Inflammatory macrophage treated with lipopolysaccharide for 1 hour (primary cell): ENCODE measurements at places on chromosomes 12 and 14.

- no peak for DNase-seq
Measured at GRCh38 chr12:104608998-104609397, 152.2 kb downstream of the CHST11 start.

DNA sequence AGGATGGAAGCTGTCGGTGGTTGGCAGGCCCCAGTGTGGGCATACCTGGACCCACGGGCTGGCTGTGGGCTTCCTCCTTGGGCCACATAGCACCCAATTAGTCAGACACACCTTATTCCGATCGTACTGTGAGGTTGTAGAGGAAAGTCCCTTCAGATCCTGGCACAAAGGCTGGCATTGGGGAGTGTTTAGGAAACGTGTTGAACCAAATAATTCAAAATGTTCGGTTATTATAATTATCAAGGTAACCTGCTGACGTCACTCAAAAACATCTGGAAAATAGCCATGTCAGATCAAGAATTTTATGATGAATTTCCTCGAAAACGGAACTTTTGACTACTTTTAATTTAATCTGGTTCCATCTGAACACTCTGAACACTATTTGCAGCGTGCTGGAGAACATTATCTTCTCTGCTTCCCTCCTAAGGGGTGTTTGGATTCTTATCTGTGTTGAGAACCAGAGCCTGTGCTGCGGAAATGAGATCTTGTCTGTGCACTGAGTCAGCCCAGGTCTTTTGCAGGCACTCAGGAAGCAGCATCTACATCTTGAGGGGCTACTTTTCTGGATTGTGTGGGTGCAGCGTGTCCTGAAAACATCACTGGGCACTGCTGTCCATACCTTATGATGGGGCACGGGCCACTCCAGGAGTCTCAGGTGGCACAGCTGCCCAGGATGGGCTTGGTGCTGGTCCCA, 100.3 kb downstream of the SLC25A47 start:
- no peak for DNase-seq

DNA sequence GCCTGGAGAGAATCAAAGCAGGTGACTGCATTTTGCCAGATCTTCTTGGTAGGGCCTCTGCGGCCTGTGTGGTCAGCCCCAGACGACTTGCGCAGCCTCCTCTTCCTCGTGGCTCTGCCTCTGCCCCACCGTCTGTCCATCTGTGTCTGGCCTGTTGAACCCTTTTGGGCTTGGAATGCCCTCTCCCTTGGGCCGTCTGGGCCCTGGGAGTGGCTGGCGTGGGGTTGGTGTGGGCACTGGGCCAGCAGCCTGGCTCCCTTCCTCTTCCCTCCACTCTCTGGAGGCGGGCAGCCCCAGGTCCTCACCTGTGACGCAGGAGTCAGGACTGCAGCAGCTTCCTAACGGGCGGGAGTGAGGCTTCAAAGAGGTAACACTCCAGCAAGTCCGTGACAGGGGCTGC, 9.7 kb upstream of the CCDC197 start:
- no peak for DNase-seq

DNA sequence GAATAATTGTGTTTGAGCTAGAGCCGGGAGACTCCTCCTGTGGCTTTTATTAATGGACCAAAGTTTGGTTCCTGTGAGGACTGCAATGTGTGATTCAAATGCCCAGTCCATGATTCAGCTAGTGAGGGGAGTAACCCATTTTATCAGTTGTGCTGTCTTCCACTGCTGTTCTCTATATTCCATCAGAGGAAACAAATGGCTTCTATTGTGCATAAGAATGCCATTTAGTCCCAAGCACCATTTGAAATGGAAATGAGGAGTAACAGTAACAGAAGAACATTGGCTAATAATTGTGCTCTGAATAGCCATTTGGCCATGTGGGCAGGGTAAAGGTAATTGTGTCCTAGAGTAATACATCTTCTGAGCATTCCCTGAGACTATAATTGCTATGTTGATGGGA, 642.7 kb downstream of the DIO2 start:
- DNase-seq, result no peak

- DNase-seq, result peak; percentile 25
Measured at GRCh38 chr12:98416845-98417244, 98.5 kb upstream of the TMPO start.

- no peak for DNase-seq
Measured at GRCh38 chr12:24425601-24425970, 476.1 kb upstream of the SOX5 start.

DNA sequence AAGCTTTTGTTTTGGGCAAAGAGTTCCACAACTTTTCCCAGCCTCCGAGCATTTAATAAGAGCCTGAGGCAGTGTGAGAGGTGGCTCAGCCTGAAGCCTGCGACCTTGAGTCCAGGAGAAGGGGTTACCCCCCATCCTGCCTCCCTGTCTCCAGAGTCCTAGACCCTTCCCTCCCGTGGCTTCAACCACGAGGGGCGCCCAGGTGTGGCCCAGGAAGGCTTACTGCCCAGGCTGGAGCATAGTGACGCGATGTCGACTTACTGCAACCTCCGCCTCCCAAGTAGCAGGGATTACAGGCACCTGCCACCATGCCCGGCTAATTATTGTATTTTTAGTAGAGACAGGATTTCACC, 641 bp downstream of the LRRC43 start:
- no peak for DNase-seq

DNA sequence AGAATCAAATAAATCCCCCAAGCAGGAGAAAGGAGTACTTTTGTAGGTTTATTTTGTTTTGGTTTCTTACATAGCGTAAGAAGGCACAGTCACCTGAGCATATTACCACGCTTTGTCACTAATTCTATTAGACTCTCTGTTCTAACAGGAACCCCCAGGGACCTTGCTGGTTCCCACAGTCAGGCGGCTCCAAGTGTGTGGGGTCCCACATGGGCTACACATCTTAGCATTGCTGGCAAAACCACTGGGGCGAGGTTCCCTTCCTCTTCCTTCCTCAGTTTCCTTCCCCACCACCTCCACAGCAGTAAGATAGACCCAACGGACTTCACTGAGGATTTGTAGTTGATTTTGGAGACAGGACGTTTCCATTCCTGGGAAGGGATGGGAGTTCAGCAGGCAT, 49.1 kb downstream of the TMEM132C start:
- DNase-seq, result no peak

GRCh38 chr12:110917467-110917866, 2.9 kb downstream of the MYL2 start:
- DNase-seq, result no peak

DNA sequence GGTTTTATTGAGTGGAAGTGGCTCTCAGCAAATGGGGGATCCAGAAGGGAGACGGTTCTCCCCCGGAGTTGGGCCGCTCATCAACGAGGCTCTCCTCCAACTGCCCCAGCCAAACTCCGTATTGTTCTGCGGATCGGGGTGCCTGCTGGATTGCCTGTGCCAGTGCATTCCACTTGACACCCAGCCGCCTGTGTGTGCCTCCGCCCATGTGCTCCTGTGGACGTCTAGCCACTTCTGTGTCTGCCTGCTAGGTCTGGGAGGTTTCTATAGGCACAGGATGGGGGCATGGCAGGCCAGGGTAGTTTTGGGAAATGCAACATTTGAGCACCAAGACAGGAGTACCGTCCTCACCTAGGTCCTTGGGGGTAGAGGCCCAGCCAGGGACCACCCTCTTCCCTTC, 225.7 kb upstream of the AMIGO2 start:
- DNase-seq, result no peak

DNA sequence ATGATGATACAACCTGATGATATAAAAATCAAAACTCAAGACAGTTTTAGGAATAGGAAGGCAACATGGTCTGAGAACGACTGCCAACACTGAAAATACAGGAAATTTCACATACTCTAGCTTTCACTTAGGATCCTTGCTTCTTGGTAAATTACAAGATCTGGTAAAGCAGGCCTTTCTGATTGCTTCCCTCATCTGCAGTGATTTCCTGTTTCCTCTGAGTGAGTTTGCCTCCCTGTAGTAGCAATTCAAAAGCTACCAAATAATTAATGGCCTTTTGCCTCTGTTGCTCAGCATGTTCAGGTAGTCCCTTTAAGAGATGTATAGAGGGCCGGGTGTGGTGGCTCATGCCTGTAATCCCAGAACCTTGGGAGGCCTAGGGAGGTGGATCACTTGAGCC, 2.0 kb upstream of the IRAK3 start:
- DNase-seq, result peak; percentile 62

DNA sequence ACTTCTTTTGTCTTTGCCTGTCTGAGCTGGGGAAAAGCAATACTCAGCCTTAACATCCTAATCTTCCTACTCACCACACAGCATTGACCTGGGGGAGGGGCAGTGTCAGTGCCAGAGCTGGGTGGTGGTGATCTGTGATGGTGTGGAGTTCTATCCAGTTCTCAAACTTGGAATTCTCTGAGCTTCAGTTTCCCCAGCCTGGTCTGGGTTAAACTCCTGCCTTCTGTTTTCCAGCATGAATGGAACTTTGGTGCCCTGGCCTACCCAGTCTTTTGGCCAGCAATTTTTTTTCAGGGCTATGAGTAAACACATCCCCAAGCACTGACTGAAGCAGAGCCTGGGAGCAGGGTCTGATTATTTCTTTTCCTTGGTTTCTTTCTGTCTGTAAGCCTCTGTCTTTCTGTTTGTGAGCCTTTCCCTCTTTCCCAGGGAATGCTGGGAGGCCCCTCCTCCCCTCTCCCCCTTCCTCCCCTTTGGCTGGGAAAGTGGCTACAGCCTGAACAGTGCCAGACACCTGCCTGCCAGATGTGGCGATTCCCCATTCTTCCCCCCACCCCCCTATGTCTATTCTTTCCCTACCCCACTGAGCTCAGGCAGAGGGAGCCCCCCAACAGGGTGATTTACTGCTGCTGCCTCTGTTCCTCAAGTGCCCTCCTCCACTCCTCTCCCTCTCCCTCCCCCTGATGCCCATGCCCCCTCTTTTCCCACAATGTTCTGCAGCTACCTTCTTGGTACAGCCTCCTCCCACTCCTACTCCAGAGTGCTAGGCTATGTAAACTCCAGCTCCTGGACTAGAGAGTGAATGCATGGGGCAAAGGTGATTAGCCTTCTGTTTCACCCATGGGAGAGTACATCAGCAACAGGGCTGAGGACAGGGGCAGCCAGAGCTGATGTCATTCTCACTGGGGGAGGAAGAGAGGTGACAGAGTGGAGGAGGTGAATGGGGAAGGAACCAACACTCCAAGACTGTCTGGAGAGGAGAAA, 11.1 kb downstream of the GPR84 start:
- no peak for DNase-seq

- DNase-seq, result no peak
Measured at GRCh38 chr12:72093930-72094329, 155.3 kb downstream of the TPH2 start.

DNA sequence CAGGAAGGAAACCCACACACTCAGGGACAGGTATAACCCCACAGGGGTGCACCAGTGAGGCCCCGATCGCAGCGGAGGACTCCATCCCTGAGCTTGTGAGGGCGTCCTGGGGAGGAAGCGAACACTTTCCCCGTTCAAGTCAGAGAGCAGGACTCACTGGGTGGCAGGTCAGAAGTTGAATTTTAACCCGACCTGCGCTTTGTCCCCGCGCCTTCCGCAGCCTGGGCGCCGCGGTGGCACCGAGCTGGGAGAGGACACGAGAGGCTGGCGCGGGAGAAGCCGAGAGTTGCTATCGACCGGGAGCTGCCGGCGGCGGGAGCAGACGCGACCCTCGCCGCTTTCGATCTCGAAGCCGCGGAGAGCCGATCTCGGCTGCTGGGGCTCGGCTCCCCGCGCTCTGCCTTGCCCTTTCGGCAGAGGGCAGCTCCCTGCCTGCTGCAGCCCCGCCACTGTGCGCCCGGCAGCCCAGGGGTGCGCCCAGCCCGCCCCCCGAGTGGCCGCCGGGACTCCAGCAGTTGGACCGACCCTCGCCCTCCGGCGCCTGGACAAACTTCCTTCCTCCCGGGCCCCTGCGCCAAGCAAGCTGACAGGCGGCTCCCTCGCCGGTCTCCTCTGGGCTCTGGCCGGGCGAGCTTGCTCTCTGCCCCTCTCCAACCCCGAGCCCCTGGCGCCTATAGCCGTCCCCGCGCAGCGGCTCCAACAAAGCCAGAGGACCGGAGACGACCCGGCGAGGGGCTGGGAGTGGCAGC, 918 bp downstream of the LIN7A start:
- peak; percentile 8 for DNase-seq

GRCh38 chr12:42085594-42085993, 59.1 kb downstream of the GXYLT1 start:
- no peak for DNase-seq

DNA sequence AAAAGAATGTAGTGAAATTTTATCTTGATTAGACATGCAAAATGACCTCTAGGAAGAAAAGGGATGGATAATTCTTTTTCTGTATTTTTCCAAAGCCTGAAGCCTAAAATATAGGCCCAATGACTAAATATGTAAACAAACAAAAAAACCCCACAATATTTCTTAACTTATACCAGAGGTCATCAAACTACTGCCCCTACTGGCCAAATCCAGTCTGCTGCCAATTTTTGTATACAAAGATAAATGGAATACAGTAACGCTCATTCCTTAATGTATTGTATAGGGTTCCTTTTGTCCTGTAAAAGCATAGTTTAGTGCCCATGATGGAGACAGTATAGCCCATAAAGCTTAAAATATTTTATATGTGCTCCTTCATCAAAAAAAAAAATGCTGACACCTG, 145.7 kb upstream of the ALG10 start:
- no peak for DNase-seq

GRCh38 chr12:124878795-124879516, 15.3 kb upstream of the SCARB1 start:
- no peak for DNase-seq

DNA sequence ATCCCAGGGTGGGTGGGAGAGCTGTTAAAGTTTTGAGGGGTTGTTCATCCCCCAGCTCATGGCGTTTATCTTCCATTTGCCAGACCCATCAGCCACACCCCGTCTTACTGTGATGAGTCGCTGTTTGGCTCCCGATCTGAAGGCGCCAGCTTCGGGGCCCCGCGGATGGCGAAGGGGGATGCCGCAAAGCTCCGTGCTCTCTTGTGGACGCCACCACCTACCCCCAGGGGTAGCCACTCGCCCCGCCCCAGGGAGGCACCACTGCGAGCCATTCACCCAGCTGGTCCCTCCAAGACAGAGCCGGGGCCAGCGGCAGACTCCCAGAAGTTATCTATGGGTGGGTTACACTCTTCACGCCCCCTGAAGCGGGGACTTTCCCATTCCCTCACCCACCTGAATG, 5.7 kb downstream of the RITA1 start:
- no peak for DNase-seq

- DNase-seq, result peak; percentile 22
Measured at GRCh38 chr12:80412343-80412953, 31.6 kb upstream of the PTPRQ start.

DNA sequence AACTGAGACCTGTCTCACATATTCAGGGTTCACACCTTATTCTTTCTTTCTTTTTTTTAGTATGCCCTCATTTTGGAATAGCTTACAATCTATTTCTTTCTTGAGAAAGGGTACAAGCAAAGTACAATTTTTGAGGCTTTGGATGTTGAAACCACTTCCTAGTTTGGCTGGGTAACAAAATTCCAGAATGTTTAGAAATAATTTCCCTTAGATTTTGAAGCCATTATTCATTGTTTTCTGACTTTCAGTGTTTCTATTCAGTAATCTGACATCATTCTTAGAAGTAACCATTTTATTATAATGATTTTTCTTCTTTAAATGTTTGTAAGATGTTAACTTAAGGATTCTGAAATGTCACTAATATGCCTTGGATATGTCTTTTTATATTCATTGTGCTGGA, 28.2 kb downstream of the ST8SIA1 start:
- DNase-seq, result no peak
